CD4-positive, alpha-beta T cell treated with Interleukin-17A for 4 hours (primary cell): ENCODE measurements at places on chromosomes 5 and 9.

- DNase-seq, result no peak
These were observed 85.0 kb downstream of the PRRT1B start for GRCh38 chr9:131630205-131630831.

DNA sequence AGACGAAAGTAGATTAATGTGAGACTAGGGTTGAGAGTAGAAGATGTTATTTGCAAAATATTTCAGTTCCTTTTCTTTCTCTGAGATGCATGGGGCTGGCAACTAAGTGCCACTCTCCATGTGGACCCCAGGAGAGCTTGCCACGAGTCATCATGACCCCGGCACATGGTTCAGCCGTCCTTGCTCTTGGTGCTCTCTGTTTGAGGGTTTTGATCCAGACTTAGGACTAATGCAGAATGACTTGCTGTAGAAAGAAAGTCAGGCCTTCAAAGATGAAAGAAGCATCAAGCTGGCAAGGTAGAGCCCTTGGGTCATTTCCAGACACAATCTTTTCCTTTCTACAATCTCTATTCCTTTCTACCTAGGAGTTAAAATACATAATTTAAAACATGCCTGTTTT lies 84.7 kb downstream of the RASGRF2 start:
- no peak for DNase-seq

DNA sequence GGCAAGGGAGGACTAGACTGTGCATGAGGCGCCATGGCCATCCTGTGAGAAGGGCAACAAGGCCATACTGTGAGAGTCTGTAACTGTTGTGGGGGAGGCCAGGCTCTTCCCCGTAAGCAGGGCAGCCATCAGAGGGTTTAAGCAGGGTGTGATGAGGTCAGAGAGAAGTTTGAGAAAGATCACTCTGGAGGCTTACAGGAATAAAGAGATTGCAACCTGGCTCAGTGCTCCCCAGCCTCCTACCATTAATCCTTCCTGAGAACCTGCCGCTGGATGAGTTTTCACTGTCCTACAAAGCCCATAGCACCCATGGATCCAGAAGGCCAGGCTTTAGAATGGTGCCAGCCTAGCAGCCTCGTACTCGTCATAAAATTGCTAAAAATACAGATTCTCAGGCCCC lies 14.4 kb upstream of the TRMT10B start:
- no peak for DNase-seq

DNA sequence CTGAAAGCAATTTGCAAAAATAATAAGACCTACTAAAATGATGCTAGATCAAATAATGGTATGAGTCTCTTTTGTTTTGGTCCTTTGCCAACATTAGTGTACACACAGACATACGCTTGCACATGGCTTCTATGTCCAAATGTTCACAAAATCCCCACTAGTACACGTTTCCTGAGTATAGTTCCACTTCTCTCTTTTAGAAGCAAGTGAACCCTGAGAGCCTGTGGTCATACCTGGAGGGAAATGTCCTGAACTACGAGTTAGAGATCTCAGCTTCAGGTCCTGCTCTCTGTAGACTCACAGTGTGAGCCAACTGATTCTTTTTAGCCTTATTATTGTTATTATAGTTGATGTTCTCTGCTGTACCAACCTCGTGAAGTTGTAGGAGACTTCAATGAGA lies 47.3 kb upstream of the ACTBL2 start:
- DNase-seq, result no peak

- DNase-seq, result no peak
These were observed 56.5 kb downstream of the EXD3 start for GRCh38 chr9:137366445-137366810.

- no peak for DNase-seq
These were observed 126.0 kb upstream of the IRX2 start for GRCh38 chr5:2877522-2877921.

GRCh38 chr9:88026118-88026479 lies 51.8 kb upstream of the CDK20 start:
- DNase-seq, result no peak

DNA sequence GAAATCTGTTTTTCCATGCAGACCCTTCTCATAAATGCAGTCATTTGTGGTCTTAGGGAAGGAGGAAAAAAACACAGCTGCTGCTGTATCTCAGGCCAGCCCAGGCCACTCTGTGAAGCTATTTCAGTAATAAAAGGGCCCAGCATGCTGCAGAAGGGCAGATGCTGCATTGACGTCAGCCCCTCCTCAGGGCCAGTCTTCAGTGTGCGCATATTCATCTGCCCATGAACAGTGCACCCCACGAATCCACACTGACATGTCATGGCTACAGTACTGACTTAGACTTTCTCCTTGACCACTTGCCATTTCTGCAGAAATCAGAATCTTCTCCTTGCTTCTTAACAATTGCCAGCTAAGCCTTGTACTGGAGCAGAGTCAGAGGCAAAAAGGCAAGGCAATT lies 304.7 kb downstream of the GABRG2 start:
- no peak for DNase-seq

DNA sequence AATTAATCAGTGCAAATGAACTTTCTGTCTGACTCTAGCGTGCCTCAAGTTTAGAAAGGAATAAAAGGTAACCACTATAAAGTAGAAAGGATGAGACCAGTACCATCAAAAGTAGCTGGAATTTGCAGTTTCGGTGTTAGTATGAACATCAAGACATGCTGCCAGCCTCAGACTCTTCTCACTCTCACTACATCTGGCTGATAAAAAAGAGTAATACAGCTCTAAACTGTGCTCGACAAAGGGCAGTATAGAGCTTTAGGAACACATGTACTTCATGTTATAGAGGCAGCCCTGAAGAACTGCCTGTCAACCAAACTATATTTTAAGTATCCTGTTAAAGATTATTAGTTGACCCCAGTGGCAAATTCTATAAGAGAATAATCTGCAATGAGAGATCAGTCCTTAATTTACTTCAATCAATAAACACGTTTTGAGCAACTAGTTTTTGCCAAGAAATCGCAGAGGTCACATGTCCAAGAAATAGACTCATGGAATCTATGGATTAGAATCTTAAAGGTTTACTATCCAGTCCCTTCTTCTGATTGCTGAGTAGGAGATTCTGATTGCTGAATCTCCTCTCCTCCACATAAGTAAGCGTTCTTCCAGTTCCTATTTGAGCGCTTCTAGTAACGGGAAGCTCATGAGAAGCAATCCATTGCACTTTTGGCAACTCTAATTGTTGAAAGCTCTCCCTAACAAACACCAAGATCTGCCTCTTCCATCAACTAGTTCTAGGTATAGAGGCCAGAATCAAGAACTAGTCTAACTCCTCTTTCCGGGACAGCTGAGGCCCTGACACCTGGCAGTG lies 941 bp downstream of the XPA start:
- DNase-seq, result no peak

- DNase-seq, result no peak
These were observed 96.7 kb downstream of the PAX5 start for GRCh38 chr9:36937346-36937745.

- no peak for DNase-seq
These were observed 81.3 kb downstream of the THBS4 start for GRCh38 chr5:80116465-80116864.

DNA sequence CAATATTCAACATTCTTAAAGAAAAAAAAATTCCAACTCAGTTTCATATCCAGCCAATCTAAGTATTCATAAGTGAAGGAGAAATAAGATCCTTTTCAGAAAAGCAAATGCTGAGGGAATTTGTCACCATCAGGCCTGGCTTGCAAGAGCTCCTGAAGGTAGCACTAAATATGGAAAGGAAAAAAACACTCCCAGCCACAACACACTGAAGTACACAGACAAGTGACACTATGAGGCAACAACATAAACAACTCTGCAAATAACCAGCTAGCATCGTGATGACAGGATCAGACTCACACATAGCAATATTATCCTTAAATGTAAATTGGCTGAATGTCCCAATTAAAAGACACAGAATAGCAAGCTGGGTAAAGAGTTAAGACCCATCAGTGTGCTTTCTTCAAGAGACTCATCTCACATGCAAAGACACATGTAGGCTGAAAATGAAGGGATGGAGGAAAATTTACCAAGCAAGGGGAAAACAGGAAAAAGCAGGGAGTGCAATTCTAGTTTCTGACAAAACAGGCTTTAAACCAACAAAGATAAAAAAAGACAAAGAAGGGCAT lies 33.1 kb downstream of the ANKRD33B start:
- no peak for DNase-seq

- DNase-seq, result no peak
These were observed 8.2 kb upstream of the AK1 start for GRCh38 chr9:127885508-127886281.

GRCh38 chr5:141514330-141515133 lies 25.7 kb downstream of the PCDHGC5 start:
- no peak for DNase-seq

GRCh38 chr9:76218117-76218885 lies 175.9 kb downstream of the RFK start:
- no peak for DNase-seq

GRCh38 chr5:168984135-168984675 lies 316.7 kb downstream of the SLIT3 start:
- DNase-seq, result no peak

GRCh38 chr5:139267481-139267880 lies 26.1 kb upstream of the MATR3 start:
- no peak for DNase-seq

GRCh38 chr5:142032747-142033631 lies 20.2 kb upstream of the GNPDA1 start:
- no peak for DNase-seq

- DNase-seq, result no peak
These were observed 188.7 kb downstream of the ROR2 start for GRCh38 chr9:91761362-91761761.

DNA sequence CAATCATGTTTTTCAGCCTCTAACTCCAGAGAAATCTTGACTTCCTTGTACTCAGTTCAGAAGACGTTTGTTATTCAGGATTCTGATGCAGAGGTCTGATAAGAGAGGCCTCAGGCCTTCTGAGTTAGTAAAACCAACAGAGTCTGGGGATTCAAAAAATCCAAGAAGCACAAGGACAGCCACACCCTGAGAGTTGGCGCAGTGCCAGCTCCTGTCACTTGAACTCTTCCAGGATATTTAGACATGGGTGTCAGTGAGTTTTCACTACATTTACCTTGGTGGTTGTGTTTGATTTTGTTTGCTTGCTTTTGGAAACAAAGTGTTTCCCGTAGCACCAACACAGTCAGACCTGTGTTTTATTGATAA lies 41.6 kb upstream of the PDE8B start:
- DNase-seq, result no peak

GRCh38 chr9:129770741-129771140 lies 17.9 kb upstream of the PTGES start:
- DNase-seq, result no peak

- DNase-seq, result no peak
These were observed 8.1 kb downstream of the PPP3R2 start for GRCh38 chr9:101586651-101587050.

DNA sequence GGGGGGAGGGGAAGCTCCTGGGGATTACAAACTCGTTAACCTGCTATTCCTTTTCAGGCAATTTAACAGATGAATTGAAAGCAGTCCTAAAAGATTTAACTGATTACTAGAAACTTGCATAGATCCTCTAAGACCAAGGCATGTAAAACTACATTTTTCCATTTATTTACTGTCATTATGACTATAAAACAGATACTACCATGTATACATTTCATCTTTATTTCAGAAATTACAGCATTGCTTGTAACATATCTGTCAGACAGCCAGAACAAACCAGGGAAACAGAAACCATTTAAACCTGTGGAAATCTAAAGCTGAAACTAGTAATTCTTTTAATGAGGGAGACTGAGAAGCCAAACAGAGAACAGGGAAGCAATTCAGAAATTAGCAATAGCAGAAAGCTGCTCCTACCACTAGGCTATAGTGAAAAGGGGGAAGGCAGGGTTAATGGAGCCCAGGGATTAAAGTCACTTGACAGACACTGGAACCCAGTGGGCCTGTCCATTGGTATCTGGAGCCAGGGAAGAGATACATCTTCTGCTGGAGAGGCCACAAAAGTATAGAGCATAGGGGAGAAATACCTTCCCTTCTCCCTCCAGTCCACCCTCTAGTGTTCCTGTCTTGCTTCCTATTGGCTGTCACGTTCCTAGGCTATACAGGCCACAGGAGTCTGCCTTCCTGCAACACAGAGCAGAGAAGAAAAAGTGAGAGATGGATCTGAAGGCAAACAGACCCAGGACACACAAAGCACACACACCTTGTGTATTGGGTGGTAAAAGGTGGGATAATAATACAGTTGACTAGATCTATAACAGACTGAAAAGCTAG lies 33.8 kb downstream of the PDCD1LG2 start:
- DNase-seq, result no peak

DNA sequence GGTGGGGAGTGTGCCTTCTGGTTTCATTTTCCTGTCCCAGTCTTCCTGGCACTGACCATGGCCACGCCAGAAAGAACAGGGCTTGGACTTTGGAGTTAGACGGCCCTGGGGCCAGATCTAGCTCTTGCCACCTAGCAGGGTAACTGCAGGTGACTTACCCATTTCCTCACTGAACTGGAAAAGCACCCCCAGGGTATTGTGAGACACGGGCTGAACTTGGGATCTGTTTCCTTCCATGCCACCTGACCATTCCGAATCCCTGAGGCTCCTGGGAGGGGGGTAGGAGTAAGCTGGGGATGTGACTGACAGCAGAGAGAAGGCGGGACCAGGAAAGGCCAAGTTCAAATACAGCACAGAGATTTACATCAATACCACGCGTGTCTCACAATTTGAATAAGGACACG lies 9.4 kb downstream of the HNRNPAB start:
- no peak for DNase-seq

DNA sequence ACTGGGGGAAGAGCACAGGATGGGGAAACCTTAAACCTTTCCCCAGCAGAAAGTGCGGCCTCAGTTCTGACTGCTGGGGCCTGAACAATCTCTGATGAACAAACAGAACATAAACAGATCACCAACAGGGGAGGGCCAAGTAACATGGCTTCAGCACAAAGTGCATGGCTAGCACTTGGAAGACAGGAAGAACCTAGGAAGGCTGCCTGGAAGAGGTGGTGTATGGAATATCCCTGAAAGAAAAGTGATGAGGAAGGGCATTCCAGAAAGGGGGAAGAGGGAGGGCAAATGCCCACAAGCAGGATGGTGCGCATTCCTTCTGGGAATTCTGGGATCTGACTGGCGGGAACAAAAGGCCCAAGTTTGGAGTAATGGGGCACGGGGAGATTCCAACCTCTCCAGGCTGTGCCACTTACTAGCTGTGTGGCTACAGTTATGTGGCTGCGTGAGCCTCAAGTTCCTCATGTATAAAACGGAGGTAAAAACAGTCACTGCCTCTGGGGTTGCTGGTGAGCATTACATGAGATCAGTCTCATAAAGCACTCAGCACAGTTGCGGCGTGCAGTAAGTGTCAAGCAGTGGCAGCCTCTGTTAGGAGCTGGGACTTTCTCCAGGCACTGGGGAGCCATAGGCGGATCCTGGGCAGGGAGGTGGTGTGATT lies 1.6 kb downstream of the PDGFRB start:
- DNase-seq, result no peak

GRCh38 chr5:41831155-41831554 lies 39.1 kb downstream of the OXCT1 start:
- DNase-seq, result no peak

- no peak for DNase-seq
These were observed 66.4 kb upstream of the DAB2 start for GRCh38 chr5:39491210-39491609.
